Activated naive CD4-positive, alpha-beta T cell treated with anti-CD3 and anti-CD28 coated beads, Interleukin-2, amount 10 ng/mL, durations not matched to agents 5 hours and 36 hours (primary cell): ENCODE measurements at places on chromosomes 3 and 15. TPM values are rescaled to one million over a fixed set of nuclear protein-coding genes. Genes with fewer than 3 reads are reported as not detected.

LRRIQ4 gene
- not detected for total RNA-seq

GOLGA6A gene
- 0.08 TPM for total RNA-seq

COL6A6 gene
- not detected for total RNA-seq

ROBO2 gene
- total RNA-seq: not detected

POLR2M gene
- 73.3 TPM for total RNA-seq

EPHB3 gene
- total RNA-seq: 0.08 TPM

STX19 gene
- 0.19 TPM for total RNA-seq

ARPIN gene
- not detected for total RNA-seq
